Stimulated activated CD8-positive, alpha-beta memory T cell treated with anti-CD3 and anti-CD28 coated beads, Interleukin-15, amount 100 ng/mL, for 48 hours (primary cell): ENCODE measurements at places on chromosomes 1 and 21.

DNA sequence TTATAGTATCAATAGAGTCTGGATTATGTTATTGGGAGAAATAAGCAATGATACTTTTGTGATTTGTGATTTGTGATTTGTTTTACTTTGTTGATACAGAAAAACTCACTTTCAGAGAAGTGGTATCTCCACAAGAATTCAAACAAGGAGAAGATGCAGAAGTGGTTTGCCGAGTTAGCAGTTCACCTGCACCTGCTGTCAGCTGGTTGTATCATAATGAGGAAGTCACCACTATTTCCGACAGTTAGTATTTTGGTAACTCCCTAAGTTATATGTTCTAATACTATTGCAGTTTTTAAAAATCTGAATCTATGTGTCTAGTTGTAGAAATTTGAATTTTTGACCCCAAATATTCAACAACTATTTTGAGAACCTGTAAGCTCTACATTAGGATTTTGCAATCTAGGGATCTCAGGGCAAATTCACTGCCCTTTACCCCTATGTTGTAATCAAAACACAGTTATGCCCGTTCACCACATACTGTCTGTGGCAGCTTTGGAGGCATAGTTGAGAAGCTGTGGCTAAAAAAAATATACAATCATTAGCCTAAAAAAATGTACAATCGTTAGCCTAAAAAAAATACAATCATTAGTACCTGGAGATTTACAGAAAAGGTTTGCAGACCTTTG, 288.1 kb downstream of the NCAM2 start:
- no peak for DNase-seq

- DNase-seq, result no peak
These were observed 24.8 kb downstream of the IVNS1ABP start for GRCh38 chr1:185292237-185292636.

- DNase-seq, result no peak
These were observed 9.1 kb downstream of the NHLH1 start for GRCh38 chr1:160375788-160376524.

- no peak for DNase-seq
These were observed 40.9 kb downstream of the TNFRSF9 start for GRCh38 chr1:7899741-7900140.

DNA sequence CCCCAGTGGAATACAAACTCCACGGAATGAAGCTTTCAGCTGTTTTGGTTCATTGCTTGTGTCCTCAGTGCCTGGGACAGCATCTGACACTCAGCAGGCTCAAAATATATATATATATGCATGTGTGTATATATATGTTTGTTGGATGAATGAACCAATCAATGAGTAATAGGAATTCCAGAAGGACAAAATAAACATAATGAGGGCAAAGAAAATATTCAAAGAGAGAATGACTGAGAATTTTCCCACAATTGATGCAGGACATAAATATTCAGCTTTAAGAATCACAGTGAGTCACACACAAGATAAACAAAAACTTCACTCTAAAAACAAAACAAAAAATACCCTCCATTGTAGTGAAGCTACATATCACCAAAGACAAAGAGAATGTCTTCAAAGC, 64.0 kb downstream of the CHD5 start:
- DNase-seq, result no peak

- no peak for DNase-seq
These were observed 3.5 kb downstream of the PPP1R15B start for GRCh38 chr1:204408074-204408507.

DNA sequence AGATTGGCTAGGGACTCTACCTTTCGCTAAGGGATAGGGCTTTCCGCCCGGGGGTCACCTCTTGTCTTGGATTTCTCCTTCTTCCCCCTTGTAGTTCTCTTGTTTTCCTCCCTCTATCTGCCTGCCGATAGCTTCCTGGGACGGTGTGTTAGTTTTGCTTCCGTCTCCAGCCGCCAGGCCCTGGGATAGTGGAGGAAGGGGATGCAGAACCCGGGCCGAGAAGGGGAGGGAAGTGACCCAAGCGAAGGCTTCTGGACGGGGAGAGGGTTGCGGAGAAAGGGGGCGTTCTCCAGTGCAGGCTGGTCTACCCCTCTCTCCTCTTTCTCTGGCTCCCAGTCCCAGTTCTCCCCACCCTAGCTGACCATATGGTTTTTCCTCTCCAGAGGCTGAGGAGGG, 871 bp downstream of the TUFT1 start:
- DNase-seq, result no peak

DNA sequence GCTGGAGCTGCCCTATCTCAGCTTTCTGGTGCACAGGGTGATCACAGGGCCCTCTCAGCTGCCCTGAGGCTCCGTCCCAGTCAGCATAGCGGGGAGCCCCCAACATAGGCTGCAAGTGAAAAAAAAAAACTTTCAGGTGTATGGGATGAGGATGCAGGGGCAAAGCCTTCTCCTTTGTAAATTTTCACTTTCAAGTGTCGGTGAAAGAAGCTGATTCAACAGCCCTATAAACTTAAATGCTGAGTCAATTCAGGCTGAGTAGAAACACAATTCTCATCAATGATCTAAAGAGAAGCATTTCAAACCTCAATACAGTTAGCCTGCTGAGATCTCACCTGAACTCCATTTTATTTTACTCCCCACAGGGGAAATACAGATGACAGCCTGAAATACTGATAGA, 171.2 kb downstream of the SEC16B start:
- DNase-seq, result no peak

DNA sequence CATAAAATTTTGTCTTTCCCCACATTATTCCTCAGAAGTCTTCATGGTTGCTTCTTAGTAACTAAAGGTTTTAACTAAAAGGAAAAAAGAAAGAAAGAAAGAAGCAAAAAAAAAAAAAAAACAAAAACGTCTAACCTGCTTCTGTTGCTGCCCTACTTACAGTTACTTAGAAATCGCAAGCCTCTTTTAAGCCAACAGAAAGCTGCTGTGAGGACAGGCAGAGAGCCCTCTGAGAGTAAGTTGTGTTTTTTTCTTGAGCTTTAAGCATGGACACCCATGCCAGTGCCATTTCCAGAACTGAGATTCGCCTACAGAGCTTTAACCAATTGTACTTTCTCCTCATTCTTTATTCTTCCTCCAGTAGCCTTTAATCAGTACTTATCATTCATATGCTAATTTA, 25.6 kb upstream of the RGS1 start:
- DNase-seq, result no peak

DNA sequence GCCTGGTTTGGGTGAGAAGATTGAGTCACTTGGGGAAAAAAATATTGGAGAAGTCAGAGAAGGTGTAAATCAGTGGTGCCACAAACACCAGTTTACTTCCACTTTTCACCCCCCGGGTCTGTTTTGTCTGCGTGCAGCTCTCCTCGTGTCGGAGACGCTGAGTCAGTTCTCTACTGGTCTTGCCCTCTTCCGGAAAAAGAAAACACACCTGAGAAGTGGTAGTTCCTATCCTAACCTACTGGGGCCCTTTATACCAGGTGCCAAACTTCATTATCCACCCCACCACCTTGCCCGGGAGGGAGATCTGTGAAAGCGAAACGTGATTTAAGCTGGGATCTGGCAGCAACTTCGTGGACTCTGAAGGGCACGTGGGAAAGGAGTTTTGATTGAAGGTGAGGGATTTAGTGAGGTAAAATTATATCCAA, 855 bp upstream of the IVNS1ABP start:
- DNase-seq, result peak; percentile 54

DNA sequence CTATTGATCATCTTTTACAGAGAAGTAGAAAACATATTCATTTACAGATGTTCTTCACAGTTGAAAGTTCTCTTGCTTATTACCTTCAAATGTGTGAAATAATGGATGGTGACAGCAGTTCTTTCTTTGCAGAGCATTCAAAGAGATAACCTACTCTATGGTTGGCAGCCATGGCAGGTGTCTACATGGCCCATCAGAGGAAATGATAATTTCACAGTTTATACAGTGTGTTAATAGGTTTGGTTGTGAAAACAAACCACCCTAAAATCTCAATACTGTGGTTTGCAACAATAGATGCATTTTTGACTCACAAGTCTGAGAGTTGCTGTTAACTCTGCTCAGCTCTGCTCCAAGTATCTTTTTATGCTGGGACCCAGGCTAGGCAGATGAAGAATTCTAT, 241.2 kb upstream of the SAMSN1 start:
- no peak for DNase-seq

DNA sequence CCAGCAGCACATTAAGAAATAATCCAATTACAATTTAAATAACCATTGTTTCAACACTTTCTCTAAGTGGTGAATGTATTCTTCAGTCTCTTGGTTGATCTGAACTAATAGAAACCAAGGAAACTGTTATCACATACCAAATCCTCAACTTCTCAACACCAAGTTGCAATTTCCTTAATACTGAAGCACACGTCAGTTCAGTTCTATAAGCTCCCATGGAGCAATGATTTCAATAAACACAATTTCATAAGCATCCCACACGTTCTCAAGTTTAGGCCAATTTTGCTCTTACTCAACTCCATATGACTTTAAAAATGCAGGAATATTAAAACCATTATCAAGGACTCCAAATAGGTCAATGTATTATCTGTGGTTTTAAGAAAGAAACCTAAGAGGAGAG, 5.8 kb upstream of the ERG start:
- no peak for DNase-seq

DNA sequence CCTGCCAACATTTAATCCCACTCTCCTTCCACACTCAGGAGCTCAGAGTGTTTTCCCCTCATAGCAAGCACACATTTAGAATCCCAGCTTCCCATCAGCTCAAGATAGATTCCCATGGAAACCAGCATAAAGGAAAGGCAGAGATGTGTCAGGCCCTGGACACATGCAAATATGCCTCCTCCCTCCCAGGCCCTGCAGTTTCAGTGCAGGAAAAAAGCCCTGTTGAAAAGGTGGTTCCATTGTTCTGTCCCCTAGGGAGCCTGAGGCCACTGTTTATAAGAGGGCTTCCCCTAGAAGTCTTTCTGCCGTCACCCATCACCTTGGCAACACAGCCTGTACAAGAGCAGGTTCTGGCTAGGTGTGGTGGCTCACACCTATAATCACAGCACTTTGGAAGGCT, 3.6 kb downstream of the CACNA1S start:
- no peak for DNase-seq

DNA sequence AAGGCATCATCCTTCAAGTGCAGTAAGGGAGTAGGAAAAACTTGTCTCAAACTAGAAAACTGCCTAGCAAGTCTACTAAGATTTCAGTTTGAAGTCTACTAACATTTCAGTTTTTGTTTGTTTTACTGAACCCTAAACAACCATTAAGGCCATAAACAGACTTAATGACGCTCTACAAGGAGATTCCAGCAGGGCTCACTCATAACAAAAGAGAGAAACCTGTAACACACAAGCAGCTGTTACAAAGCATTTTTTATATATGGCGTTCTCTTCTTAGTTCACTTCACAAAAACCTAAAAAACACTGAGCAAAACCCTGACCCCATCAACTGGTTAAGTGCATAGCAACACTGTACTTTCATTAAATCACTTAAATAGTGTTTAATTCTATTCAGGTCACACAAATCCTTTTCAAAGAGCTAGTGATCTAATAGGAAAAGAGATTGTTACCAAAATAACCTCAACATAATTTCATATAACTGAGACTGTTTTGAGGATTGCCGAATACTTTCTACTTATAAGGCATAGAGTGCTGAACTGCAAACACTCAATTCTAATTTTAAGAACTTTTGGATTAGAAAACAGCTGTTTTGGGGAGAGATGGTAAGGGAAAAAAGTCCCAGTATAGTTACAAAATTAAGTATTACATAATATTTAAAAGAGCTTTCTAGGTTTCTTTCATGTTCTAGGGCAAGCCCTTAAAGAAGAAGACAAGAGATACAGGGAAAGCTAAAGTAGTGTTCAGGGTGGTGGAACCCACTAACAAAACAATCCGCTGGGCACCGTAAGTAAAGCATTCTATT, 1.4 kb downstream of the B3GALNT2 start:
- no peak for DNase-seq

DNA sequence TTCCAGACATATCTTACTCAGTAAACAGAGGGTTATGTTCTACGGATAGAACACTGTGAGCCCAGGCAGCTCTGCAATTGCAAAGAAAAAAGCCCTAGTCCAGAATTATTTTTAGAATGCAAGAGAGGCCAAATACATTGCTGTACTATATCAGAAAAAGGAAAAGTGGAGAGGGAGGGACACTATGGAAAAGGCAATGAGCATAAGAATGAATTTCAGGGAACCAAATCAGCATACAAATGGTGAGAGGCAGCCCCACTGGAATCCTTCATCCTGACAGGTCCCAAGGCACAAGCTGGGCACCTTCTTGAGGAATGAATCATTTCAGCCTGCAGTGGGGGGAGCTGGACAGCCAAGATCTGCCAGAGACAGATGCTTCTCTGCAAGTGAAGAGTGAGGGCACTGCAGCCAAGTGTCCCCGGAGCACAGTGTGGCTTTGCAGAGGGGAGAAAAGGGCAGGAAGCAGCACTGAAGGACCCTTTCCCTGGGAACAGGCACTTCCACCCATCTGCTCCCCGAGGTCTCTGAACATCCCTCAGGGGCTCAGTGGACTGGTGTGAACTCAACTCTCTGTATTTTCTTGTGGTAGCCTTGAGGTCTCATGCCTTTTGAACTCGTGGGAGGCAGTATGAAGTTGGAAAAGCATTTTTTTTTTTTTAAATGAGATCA, 115.6 kb downstream of the XCL2 start:
- DNase-seq, result no peak

- DNase-seq, result no peak
These were observed 14.7 kb downstream of the INTS3 start for GRCh38 chr1:153742411-153743142.

DNA sequence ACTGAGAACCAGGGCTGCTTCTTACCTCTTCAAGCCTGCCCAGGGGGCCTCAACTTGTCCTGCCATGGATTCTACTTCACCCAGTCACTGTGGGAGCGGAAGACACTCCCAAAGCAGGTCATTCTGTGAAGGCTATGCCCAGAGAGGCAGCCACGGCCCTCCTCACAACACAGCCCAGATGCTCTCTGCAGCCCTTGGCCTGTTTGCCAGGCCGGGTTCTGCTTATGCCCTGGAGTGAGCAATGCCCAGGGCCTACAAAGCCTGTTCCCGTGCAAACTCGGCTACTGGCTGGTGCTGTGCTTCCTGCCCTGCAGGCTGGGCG, 33.8 kb upstream of the SLC30A1 start:
- DNase-seq, result no peak

DNA sequence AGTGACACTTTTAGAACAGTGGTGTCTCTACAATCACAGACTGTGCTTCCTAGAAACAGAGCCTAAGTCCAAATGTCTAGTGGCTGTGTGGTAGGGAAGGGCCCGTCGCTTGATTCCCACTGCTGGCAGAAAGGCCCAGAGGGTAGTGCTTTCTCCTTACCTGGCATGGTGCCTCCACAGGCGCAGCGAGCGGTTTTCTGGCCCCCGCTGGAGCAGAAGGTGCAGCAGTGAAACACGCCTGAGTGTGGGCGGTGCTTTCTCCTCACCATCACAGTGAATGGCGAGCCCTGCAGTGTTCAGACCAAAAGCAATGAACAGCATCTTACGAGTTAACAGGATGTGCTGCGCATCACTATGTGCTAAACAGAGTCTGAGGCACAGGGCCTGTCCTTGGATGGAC, 8.3 kb downstream of the TRIM45 start:
- no peak for DNase-seq

- no peak for DNase-seq
These were observed 280.9 kb downstream of the TPR start for GRCh38 chr1:186094172-186094571.
